ENCODE measurements at places on chromosomes 1 and 21.

GRCh38 chr1:218813237-218813636 lies 360.4 kb upstream of the LYPLAL1 start:
- no peak for DNase-seq

DNA sequence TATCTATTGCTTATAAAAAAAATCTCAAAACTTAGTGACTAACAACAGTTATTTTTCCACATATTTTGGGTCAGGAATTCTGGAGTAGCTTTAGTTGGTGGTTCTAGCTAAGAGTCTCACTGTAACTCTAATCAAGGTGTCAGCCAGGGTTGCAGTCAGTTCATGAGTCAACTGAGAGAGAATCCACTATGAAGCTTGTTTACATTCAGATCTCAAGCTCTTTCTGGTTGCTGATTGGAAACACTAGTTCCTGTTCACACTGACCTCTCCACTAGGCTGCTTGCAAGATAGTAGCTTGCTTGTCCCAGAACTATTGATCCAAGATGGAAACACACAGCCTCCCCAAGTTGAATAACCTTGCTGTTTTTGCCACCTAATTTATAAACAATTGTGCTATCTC lies 1192.1 kb upstream of the B3GALT2 start:
- no peak for DNase-seq

GRCh38 chr1:37793773-37794371 lies at the start of gene MANEAL:
Gene MANEAL (plus strand): TSS chr1:37793847. CDS start chr1:37794183, 336 bp downstream.
- no peak for DNase-seq

GRCh38 chr1:49765034-49765433 lies 258.7 kb downstream of the AGBL4 start:
- no peak for DNase-seq

- DNase-seq, result no peak
These were observed 41.9 kb downstream of the LMO4 start for GRCh38 chr1:87370544-87370943.

DNA sequence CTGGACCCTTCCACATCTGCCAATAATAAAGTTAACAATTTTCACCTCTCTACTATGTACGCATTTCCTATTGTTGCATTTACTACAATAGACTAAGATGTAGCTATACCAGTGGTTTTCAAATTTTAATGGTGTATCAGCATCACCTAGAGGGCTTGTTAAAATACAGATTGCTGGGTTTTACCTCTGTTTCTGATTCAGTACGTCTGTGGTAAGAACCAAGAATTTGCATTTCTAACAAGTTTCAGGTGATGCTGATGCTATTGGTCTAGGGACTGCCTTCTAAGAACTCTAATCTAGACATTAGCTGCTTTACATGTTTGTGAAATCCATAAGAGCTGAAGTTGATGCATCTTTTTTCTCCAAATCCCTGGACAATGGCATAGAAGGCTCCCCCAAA lies 59.7 kb downstream of the ERICH3 start:
- DNase-seq, result no peak

DNA sequence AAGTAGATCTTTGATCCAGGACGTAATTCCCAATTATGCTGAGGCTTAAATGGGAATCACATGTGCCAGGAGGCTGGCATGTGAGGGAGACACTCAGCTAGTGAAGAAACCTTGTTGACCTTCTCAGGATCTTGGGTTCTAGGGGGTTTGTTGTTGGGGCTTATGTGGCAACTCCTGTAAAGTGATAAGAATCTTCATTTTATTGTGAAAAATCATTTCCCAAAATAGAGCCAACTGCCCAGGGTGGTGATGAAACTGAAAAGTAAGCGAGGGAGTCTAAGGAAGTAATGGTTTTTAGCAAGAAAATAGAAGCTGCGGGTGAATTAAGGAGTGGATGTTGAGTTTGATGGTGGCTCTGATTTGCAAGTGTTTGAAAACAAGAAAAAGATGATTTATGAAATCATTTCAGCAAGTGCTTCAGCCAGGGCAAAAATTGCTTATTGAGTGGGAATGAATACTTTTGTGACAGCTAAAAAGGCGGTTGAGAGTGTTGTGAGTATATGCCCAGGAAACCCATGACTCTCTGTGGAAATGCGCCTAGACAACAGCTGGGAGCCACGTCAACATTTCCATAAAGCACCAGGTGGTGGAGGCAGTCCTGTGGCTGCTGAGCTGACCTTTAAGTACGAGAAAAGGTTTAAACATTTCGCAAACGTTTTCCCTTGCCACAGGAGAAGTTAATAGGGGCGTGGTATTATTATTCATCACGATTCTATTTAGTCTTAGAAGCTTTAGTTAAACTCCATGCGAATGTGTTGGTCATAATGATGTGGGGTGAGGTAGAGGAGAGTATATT lies 102.7 kb downstream of the HMGB4 start:
- no peak for DNase-seq

- no peak for DNase-seq
These were observed 308.1 kb upstream of the LYPLAL1 start for GRCh38 chr1:218865591-218865990.

DNA sequence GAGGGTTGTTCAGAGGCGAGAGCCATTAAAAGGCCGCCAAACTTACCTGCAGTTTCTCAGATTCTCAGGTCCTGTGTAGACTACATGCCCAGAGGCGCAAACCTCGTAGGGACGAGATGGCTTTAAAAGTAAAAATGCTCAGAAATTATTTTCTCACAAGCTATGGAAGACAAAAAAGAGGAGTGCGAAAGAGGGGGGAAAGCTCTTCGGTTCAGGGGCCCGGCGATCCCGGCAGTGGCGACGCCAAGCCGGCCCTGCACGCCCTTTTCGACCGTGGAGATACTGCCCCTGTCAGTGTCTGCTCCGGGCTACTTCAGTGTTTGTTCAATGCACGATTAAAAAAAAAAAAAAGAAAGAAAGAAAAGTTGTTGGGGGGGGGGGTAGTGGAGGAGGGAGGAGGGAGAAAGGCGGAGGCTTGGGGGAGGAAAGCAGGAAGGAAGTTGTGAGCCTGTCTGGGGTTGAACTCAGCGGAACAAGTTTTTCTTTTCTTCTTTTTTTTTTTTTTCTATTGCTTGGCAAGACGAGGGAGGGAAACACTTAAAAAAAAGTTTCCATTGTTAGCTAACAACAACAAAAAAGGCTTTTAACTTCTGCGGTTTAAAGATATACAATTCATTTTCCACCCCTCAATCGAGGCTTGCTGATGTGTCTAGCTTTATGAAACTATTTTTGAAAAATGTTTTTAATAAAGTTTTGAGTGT lies at the start of gene ITPKB:
ITPKB (minus strand) TSS at position 288 of the 701 bp plus-strand sequence. CDS start 1,824 bp downstream, outside the sequence.
- DNase-seq, result peak; percentile 52

GRCh38 chr1:64839261-64839660 lies 94.4 kb downstream of the RAVER2 start:
- DNase-seq, result no peak

DNA sequence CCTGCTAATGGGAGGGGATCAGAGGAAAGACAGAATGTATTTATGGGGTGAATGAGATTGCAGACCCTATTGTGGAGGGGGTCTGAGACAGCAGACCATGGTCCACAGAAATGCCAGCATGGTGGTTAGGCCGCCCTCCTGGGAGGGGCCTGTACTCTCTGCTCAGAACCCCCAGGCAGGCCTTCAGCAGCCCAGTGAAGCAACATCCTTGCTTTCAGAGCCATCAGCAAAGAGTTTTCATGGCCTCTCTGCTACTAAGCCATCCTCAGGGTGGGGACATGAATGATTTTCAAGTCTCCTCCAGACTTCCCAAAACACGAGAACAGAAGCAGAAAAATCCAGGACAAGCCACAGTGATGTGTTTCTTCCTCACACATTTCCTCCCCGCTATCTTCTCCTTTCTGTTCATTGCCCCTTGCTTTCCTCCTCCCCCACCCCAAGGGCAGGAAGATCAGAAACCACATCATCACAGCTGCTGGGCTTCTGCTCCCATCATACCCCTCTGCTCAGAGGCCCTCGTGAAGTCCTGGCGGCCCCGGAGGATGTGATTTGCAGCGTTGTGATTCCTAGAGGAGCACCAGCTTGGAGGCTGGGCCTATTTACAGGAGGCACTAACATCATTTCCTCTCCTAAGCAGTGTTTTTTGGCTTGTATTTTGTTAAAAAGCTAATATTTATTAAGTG lies 48.0 kb downstream of the ABCA4 start:
- DNase-seq, result no peak

DNA sequence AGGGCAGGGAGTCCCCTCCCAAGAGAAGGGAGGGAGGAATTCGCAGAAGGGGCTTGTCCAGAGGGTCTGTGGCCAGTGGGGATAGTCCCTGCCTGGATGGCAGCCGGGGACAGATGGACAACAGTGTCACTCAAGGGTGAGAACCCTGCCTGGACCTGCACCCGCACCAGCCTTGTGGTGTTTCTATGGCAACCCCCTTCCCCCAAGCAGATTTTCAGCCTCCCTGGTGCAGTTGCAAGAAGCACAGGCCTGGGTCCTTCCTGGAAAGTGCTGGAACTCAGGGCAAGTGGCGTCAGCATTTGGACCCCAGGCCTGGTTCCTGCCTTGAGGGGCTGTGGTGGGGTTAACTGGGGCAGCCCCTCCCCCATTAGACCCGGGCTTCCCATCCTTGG lies 83.8 kb upstream of the ACTL8 start:
- DNase-seq, result no peak

DNA sequence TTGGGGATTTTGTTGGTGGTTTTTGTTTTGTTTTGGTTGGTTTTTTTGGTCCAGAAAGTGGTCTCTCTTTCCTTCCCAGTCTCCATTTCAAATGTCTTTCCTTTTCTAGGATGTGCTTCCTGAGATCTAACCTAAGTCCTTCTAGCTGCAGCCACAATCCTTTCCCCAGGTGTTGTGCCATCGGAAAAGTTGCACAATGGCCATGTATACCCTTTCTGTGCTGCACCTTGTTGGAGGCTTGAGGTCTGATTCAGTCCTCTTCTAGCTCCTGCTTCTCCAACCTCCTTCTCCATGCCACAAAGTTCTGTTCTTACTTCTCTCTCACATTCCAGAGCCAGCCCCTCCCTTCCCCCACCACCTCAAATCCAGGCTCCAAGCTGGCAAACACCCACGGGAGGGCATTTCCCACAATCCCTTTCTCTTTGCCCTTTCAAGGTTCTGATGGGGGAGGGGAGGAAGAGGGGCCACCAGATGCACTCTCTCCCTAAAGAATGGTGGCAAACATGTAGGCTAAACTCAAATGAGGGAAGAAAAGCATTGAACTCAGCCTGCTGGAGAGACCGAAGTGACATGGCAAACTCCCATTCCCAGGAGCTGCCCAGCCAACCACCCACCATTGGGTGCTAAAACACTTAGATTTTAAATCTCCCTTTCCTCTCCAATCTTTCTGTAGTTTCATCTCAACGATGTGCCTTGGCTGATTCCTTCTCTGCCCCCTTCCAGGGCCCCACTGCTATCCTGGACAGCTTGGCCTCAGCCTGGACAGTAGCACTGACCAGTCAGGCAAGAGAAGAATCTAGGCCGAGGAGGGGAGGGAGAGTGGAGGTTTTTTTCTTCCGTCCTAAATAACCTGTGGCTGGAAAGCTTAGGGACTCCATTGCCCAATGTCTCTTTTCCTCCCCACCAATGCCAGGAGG lies 2.9 kb downstream of the KCNJ10 start:
- DNase-seq, result no peak

Measured in left renal pelvis (tissue), 4 donors.